H54 (cell line): ENCODE measurements at places on chromosomes 16 and 17.

GRCh38 chr17:49878931-49879904 is 31.3 kb upstream of the TAC4 start:
- no peak for DNase-seq

DNA sequence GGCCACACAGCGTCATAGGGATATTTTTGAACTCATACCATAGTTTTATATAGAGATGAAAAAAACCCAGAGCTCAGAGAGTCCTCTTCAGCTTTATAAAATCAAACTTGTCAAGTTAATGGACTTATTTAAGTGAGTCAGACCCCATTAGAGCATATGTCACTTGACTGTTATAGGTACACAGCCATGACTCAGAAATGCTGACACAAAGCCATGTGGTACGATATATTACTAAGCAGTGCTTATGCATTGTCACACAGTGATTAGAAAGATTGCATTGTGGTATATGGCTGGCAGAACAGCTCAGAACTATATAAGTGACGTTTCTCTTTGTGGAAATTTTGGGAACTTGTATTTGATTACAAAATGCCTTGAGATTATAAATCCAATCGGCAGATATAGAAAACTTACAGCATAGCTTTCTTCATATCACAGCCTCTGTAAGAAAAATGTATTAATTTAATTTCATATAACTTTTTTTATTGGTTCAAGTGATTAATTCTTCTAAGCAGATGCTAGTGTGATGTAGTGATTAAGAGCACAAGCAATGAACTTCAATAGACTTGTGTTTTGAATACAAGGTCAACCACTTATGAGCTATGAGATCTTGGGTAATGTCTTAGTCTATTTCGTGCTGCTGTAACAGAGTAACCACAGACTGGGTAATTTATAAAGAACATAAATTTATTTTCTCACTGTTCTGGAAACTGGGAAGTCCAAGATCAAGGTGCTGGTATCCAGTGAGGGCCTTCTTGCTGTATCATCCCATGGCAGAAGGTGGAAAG is 25.8 kb upstream of the GINS3 start:
- peak; percentile 39 for DNase-seq

DNA sequence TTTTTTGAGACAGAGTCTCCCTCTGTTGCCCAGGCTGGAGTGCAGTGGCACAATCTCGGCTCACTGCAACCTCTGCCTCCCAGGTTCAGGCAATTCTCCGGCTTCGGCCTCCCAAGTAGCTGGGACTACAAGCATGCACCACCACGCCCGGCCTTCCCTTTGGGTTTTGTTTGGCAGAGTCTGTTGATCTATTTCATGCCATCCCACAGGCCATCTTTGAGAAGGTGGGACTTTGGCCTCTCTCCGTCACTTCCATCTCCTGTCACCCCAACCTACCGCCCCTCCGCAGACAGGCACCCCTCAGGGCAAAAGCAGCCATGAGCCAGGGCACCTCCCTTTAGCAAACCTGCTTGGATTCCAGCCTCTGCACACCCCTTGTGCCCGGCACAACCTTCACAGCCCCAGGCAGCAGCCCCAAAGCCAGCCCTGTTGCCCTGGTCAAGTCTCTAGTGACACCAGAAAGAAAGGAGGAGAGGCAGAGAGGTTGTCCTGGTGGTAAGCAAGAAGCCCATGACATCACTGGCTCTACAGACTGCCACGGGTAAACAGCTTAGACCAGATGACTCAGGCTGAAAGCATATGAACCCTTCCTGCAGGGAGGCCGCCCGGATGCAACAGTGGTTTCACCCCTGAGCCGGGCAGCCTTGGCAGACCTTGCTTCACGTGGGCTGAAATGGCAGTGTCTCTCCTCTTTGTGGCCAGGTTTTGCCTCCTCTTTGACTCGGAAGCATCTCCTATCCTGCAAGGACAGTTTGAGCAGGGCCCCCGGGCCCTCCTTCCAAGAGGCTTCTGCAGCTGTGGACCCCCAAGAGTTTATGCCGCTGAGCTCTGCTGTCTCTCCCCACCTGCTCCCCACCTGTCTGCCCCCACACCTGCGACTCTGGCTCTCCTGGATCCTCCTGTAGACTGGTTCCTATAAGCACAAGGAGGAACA is 8.1 kb upstream of the TIMP2 start:
- peak; percentile 96 for DNase-seq

DNA sequence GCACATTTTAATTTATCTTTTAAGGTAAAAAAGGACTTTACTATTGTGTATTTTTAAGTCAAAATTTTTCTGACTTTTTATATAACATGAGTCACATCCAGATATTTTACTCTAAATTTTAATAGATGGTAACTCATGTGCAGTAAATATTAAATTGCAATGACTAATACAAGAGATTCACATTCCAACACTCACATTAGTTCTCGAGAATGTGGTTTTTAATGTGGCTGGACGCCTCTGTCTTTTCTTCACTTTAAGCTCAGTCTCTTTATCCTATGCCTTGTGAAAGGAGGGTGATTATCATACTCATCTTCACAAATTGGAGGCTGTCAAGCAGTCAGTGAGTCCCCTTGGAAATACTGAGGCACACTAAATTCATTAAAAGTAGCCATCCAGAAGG is 315.6 kb downstream of the HS3ST3B1 start:
- DNase-seq, result no peak

DNA sequence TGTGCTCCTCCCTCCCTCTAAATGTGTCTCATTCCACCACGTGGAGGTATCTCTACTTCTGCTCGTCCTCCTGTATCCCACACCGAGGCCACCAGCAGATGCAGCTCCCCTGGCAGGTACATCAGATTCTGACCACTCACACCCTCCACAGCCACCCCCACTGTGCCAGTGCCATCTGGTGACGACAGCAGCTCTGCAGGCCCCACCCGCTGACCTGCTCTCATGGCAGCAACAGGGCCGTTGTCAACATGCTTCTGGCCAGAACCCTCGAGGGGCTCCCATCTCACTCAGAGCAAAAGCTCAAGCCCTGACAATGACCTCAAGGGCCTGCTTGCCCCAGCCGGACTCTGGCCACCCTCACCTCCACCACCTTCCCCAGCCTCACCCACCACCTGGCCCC is 93.4 kb downstream of the AMFR start:
- DNase-seq, result no peak

GRCh38 chr17:42819939-42820535 is 4.0 kb downstream of the BECN1 start:
- no peak for DNase-seq

GRCh38 chr17:69030169-69030568 is 30.6 kb downstream of the ABCA9 start:
- no peak for DNase-seq

- DNase-seq, result no peak
Measured at GRCh38 chr17:77644181-77645071, 314.1 kb upstream of the TNRC6C start.

DNA sequence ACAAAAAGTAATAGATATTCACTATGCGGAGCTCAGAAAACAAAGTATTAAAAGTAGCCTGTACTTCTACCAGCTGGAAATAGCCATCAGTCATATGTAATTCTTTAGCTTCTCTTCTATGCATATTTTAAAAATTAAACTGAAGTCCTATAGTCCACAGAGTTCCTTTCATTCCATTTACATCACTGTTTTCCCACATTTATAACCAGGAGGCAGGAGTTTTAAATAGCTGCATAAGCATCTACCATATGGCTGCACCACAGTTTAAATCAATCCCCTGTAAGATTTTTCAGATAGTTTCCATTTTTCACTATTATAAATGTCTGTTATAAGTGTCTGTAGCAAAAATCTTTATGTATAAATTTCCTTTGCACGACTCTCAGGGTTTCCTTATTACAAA is 45.1 kb downstream of the ZFHX3 start:
- DNase-seq, result no peak

- DNase-seq, result no peak
Measured at GRCh38 chr16:24753437-24753836, 24.0 kb downstream of the TNRC6A start.

- DNase-seq, result no peak
Measured at GRCh38 chr16:4994719-4995434, 36.7 kb downstream of the SEC14L5 start.

DNA sequence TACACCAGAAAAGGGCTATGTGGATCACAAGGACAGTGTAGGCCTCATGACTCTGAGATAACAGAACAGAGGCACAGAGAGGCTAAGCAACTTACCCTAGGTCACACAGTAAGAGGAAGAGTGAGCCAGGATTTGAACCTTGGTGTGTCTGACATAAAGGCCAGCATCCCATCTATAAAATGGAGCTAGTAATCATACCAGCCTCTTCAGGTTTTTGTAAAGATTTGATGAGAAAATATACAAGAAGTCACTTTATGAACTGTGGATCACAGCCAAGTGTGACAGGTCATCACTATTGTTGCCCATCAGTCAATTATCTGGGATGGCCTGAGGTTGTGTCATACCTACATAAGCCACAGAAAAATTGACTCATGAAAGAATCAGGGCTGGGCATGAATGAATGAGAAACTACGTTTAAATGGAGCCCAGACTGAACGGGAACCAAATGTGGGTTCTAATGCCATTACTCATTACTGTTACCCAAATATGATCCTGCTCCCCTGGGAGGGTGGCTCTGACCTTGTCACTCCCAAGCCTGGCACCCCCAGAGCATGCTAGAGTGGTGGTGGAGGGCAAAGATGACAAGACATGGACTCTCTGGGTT is 21.0 kb downstream of the FBXO39 start:
- DNase-seq, result no peak

- DNase-seq, result no peak
Measured at GRCh38 chr16:2898831-2899563, 12.7 kb upstream of the FLYWCH1 start.

- DNase-seq, result no peak
Measured at GRCh38 chr16:58011652-58012051, 10.4 kb downstream of the USB1 start.
